HEK293T (cell line): ENCODE measurements at places on chromosomes 6 and 20.
A peak's percentile ranks its signal among the peaks of the same experiment; 100 is the strongest.

DNA sequence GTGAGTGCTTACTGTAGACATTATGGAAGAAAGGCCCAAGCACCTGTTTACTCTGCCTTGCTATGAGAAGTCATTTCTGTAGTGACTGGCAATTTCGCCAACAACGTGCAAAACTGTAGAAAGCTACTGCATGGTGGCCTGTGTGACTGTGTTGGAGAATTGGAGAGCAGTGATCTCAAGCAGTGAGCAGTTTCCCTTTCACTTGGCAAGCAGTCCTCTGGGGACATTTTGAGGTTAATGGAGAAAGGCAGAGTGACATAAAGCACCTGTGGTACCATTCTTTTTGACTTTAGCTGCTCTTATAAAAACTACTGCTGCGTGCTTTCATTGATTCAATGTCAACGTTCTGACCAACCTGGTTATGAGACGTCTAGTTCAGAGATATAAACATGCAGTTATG lies 382.6 kb upstream of the JAG1 start:
- DNase-seq: no peak

DNA sequence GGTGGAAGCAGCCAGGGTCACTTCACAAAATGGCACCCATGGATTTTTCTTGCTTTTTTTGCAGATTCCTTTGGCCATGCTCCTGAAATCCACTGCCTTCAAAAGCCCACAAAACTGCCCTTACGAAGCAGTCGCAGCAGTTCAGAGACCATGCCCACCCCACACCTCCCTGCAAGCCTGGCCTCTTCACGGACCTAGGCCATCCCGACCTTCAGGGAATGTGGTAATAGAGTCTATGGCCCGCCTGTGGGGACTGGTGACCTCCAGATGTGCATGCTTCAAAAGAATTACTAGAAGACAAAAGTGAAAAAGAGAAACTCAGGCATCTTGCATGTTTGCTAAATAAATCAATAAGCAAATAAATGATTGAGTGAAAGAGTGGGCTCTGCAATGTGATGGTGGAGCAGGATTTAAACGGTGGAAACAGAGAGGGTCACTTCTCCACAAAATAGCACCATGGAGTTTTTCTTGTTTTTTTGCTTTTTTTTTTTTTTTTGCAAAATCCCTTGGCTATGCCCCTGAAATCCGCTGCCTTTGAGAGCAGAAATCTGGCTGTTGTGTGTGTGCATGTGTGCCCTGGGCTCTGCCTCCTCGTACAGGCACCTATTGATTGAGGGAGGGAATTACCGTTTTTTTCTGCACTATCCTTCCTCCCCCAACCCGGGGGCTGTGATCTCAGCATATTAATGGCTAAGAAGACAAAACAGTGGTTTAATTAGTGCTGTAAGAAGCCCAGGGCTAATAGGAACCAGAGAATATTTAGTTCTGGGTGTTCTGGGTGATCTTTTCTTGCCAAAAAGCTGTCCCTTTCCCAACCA lies 107.4 kb downstream of the PXDC1 start:
- DNase-seq: no peak

- DNase-seq: no peak
These were observed 260.1 kb upstream of the TAB2 start for GRCh38 chr6:149057464-149057840.

DNA sequence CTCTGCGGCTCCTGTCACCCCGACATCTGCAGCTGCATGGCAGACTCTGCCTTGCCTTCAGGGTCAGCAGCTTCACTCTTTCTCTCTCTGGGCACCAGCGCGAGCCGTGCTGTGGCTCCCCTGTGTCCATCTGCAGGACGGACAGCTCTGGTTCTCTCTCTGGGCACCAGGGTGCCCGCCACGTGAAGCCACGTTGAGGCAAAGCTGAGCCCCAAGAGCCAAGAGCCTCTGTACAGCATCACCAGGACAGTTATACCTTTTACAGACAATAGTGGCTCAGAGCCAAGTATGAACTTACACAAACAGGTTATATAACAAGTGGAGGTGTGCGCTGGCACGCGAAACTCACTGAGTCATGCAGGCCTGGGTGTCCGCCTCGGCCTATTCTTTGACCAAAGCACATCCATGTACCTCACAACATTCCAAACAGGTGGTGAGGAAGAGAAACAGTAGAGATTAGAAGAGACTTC lies 50.8 kb downstream of the FAM50B start:
- no peak for DNase-seq

DNA sequence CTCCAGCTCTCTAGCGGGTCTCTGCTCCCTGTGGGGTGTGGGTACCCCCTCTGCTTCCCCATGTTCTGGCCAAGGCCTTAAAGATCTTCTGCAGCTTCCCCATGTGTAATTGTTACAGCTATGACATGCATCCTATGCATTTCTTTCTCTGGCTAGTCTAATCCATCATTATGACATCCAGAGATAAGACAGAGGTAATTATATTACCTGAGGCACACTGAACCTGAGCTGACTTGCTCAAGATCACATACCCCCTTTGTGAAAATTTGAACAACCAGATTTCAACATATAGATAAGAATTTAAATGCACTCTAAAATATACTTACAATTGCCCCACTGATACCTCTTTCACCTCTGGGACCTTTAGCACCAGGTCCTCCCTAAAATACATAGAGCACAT lies 102.4 kb downstream of the COL12A1 start:
- no peak for DNase-seq

DNA sequence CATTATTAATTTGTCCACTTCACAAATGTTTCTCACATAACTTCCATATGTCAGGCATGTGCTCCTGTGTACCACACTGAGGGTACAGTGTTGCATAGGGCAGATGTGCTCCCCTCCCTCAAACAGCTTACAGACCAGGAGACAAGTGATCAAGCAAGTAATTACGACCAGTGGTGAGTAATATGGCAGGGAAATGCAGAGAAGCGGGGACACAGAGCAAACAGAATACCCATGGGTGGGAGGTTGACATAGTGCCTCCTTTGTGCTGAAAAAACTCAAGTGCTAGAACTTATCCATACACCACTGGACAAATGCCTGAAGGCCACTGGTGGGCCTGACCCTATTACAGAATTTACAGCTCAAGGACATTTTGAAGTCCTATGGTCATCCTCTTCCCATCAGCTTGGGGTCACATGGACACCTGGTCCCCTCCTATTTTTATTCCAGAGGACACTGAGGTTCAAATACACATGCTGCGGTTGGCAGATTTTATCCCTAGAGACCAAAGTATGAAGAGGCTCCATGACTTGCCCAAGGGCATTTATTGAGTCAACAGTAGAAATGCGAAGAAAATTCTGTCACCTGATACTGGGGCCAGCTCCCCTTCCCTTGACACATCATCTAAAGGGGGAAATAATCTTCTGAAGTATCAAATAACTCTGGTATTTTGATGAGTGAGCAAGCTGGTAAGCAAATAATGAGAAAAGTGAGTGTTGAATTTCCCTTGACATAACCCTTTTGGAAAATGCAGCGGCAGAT lies 116.6 kb downstream of the QRSL1 start:
- DNase-seq: no peak

DNA sequence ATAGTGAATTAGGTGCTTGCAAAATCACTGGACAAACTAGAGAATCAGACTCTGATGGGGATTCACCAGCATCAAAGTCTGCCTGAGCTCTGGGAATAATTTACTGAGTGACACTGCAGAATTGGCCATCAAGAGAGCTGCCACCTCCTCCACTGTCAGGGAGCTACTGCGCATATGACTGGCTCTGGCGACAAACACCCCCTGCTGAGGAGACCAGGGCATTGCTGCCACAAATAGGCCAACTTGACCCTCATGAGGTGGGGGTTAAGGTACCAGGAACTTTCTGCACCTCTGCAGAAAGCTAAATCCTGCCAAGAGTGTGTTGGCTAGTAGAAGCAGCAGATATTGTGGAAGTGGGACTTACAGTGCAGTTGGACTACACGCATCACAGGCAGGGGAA lies 88.0 kb downstream of the CDS2 start:
- no peak for DNase-seq

DNA sequence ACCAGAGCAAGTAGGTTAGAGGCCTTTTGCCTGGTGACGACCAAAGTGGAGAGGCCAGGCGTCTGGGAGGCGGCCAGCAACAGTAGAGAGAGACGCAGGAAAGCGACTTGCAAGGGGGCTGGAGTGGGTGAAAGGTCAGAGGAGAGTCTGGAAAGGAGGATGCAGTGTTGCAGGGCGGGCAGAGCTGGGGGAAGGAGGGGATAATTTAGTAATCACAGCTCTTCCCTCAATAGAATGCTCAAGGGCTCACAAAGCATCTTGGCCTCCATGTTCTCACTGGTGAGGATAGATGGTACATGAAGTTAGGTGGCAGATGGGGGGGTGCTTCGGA lies 25.2 kb downstream of the TCF15 start:
- no peak for DNase-seq

DNA sequence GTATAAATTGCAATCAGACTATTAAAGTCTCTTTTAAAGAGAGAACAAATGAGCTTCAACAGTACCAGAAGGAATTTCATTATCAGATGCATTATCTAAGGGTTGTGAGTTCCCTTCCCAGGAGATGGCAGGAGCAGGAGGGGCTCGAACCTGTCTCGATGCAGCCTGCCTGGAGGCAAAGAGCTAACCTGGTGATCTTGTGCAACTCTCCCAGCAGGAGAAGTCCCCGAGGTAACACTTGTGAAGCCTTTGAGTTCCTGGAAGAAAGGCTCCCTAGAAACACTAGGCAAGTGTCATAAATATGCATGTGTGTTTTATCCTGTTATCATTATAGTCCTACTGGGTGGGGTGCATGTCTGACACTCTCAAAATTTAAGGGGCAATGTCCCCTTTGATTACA lies 232.2 kb upstream of the ARID1B start:
- no peak for DNase-seq

DNA sequence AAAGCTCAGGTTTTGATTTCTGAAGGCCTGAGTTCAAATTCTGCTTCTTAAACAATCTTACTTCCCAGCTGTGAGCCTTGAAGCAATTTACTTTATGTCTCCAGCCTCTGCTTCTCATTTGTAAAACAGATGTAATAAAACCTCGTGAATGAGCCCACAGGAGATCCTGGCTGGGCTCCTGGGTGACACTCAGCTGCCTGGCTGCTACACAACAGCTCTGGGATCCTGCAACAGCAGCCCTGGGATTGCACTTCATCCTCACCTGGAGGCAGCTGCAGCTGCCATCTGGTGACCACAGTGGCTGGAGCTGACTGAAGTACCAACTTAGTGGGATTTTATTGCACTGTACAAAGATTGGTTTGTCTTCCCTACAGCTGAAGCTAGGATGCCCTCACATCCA lies 98.6 kb downstream of the NDUFAF5 start:
- no peak for DNase-seq

GRCh38 chr6:54579011-54579410 lies 267.6 kb upstream of the FAM83B start:
- no peak for DNase-seq

GRCh38 chr6:106757267-106757666 lies 127.9 kb downstream of the QRSL1 start:
- DNase-seq: no peak

DNA sequence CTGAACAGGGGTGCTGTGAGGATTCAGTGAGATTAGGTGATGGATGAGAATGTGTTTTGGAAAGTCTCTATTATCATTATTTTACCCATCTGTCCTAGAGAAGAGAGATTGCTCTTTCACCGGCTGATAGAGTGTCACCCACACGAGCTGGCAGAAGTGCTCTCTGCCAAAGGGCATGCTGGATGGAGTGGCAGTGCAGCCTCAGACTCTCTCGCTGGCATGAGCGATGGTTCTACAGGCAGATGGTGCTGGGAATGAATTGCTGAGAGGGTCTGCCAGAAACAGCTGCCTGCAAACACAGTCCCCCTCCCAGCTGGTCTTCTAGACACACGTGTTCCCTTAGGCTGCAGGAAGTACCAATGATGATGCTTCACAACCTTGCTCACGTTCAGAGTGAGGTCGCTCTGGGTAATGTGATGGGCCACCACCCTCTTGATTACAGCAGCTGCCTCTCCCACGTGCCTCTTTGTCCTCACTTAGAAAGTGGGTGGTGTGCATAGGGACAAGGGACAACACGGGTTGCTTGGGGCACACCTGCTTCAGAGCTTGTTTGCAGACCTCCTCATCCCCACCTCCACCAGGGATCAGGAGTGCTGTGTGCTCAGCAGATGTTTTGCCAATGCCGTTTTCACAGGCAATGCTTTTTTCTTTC lies 84.7 kb downstream of the FOXA2 start:
- DNase-seq: no peak

DNA sequence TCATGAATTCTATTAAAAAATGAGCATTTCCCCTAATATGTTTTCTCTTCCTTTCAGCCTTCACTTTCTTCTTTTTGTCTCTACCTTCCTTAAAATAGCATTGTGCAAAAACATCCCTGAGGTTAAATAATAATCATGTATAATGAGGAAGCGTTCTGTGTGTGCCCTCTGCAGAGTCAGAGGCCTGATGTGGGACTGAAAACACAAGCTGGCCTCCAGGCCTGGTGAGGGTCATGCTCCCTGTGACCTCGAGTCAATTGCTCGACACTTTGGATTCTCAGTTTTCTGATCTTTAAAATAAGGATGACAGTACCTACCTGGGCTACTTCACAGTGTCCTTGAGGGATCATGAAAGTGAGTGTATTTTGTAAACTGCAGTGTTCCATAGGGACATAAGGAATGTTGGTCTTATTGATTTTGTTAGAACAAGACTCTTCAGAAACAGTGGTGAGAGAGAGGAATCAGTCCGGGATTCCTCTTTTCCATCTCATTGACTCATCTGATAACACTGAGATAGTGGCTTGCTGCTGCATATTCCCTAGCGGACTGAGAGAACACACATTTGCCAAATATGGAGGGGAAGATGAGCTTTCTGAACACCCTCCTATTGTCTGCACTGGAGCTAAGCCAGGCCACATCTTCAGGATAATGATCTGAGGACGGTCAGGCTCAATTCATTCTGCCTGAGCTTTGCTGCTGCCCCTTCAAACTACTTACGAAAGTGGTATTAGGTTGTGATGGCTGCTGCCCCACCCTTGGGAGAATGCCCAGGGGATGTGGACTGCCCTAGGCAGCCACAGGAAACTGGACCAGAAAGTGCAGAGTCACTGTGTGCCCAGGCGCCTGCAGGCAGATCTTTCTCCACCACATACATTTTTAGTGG lies 39.6 kb upstream of the PDE7B start:
- no peak for DNase-seq

GRCh38 chr20:325889-326644 lies 715 bp downstream of the SOX12 start:
- DNase-seq: peak; percentile 43

DNA sequence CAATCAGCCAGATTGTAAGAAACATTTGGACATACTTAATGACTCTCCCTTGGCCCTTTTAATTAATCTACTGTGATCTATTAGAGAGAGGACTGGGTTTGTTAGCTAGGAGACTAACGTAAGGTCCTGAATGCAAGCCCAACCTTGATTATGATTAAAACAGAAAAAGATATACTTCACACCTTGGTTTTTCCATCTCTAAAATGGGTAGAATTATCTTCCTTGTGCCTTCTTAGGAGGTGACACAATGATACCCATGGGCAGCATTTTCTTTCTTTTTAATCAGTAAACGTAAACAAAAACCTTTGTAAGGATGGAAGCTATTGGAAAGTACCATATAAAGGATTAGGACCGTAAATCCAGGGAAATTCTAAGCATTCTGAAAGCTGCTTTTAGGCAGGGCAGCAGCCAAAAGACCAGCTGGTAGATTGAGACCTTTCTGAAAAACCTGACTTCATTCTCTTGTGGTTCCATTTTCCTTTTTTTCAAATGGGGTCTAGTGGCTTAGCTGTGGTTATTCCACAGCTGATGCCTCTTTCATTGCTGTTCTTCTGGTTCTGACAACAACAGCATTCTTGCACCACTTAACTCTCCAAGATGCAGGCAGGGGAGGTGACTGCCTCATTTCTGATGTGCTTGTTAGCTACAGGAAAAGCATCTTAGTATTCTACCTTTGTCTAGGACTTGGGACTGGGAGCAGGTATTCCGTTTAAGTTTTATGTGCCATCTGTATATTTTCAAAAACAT lies 27.4 kb downstream of the RREB1 start:
- DNase-seq: no peak

- DNase-seq: no peak
These were observed 33.7 kb downstream of the SRSF3 start for GRCh38 chr6:36627801-36628246.
